ENCODE measurements at places on chromosomes 1 and 21. TPM values are rescaled to one million over a fixed set of nuclear protein-coding genes. Genes with fewer than 3 reads are reported as not detected.

- no peaks in the 10 kb centered on the region for H3K4me1 ChIP-seq
- peak overlapping the region; percentile 72 for H3K4me3 ChIP-seq
- H3K27me3 ChIP-seq = no peaks in the 10 kb centered on the region
- peaks cover 19% of the 10 kb centered on the region for H3K36me3 ChIP-seq
- H3K27ac ChIP-seq = no peak overlapping the region
These were observed 2.6 kb upstream of the CC2D1B start for GRCh38 chr1:52368383-52369172.

- H3K27ac ChIP-seq = no peak overlapping the region
- H3K4me1 ChIP-seq = no peaks in the 10 kb centered on the region
- no peaks in the 10 kb centered on the region for H3K27me3 ChIP-seq
These were observed 55.2 kb downstream of the CD247 start for GRCh38 chr1:167463080-167463479.

DNA sequence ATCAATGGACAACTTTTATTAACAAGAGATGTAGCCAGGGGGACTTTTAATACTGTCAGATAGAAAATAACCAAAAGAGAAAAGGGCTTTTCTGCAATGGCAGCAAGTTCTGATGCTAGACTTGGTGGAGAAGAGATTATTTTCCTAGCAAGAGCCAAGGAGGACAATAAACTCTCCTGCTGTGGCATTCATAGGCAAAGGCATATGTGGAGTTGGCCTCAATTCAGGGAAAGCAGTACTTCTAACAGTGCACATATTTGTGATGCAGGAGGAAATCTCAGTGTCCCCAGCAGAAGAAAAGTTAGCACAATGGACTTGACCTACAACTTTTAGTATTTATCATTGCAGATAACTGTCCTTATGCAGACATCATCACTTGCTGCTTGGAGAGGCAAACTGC, 75.1 kb upstream of the GRIK1 start:
- no peak overlapping the region for H3K4me3 ChIP-seq
- H3K4me1 ChIP-seq = peaks cover 4% of the 10 kb centered on the region
- H3K27me3 ChIP-seq = no peaks in the 10 kb centered on the region
- H3K36me3 ChIP-seq = peaks cover 12% of the 10 kb centered on the region
- H3K27ac ChIP-seq = no peak overlapping the region
- no peak for DNase-seq

GRCh38 chr21:36125512-36126207, 9.2 kb upstream of the CBR3 start:
- peaks cover 3% of the 10 kb centered on the region for H3K4me1 ChIP-seq
- H3K27me3 ChIP-seq = no peaks in the 10 kb centered on the region
- no peak overlapping the region for H3K27ac ChIP-seq
- no peak overlapping the region for H3K4me3 ChIP-seq

- H3K36me3 ChIP-seq = no peaks in the 10 kb centered on the region
- no peak for DNase-seq
- H3K27ac ChIP-seq = no peak overlapping the region
- no peaks in the 10 kb centered on the region for H3K4me1 ChIP-seq
- H3K27me3 ChIP-seq = no peaks in the 10 kb centered on the region
These were observed 9.6 kb downstream of the UMODL1 start for GRCh38 chr21:42080788-42081083.

DNA sequence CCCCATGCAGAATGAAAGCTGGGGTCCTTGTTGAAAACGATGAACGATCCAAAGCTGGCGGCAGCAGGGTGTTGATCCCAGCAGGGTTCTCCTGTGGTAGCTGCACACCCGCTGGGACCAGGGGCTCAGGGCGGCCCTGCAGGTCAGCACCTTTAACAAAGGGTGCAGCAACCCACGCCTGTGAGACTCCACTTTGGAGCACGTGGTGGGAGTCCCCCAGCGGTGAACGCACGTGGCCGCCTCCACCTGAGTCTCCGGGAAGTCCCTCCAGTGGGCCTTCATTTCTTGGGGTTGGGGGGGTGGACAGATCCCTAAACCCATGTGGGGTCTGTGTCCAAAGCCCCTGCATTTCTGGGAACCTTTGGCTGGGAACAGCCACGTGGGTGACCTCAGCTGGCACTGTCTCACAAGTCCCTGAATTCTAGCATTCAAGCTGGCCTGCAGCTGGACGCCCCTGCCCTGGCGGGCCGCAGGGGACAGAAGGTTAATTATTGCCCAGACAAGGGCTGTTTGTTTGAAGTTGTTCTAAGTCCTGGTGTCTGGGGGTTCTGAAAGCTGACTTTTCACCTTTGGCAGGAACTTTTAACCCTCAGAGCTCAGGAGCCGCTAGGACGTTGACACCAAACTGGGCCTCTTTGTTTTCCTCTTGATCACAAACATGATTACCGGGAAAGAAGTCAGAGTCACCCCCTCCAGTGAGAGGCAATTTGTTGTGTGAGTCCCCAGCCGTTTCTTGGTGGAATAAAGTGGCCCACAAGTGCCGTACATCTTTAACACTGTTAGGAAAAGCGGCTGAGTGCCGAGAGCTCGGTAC, 64.5 kb downstream of the COL18A1 start:
- DNase-seq = no peak
- no peak overlapping the region for H3K27ac ChIP-seq
- no peaks in the 10 kb centered on the region for H3K4me1 ChIP-seq
- no peaks in the 10 kb centered on the region for H3K27me3 ChIP-seq

- no peak overlapping the region for H3K27ac ChIP-seq
- H3K4me1 ChIP-seq = no peaks in the 10 kb centered on the region
These were observed 877 bp upstream of the SLX9 start for GRCh38 chr21:44938772-44939531.

DNA sequence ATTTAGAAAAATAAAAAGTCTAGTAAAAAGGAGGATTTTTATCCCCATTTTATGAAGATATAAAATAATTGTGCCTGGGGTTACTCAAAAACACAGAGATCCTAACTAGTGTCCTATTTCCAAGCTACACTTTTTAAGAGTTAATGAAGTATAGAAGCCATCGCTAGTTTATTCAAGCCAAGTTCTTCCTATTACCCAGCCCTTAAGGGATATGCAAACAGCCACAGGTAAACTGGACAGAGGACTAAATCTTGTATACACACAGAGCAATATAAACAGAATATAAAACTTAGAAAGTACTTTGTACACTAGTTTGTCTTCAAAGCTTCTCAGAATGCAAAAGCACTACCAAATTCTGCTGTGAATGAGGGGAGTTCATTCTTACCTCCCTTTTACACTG, 111.1 kb downstream of the RERE start:
- H3K27ac ChIP-seq = no peak overlapping the region
- no peaks in the 10 kb centered on the region for H3K27me3 ChIP-seq
- DNase-seq = no peak
- peaks cover 4% of the 10 kb centered on the region for H3K36me3 ChIP-seq
- no peak overlapping the region for H3K4me3 ChIP-seq
- peaks cover 4% of the 10 kb centered on the region for H3K4me1 ChIP-seq

DNA sequence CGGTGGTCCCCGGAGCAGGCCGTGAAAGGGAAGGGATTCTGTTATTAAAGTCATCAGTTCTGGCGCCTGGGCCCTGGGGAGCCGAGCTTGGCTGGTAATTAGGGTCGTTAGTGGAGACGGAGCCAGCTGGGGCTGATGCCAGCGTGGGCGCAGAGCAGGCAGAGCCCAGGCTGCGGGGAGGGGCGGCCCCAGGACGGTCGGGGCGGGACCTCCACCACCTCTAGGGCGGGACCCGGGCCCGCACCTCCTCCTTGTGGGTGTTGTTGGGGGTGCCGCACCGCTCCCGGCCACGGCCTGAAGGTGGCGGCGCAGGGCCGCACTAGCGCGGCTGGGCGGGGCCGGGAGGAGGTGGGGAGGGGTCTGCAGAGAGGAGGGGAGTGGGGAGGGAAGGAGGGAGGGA, 470.6 kb downstream of the PTPRU start:
- no peaks in the 10 kb centered on the region for H3K36me3 ChIP-seq
- H3K4me3 ChIP-seq = peak overlapping the region; percentile 72
- H3K27me3 ChIP-seq = no peaks in the 10 kb centered on the region
- DNase-seq = peak; percentile 91
- H3K27ac ChIP-seq = no peak overlapping the region

GRCh38 chr1:69295265-69295664, 272.5 kb upstream of the LRRC7 start:
- H3K36me3 ChIP-seq = no peaks in the 10 kb centered on the region
- H3K27me3 ChIP-seq = no peaks in the 10 kb centered on the region
- H3K27ac ChIP-seq = no peak overlapping the region
- H3K4me1 ChIP-seq = no peaks in the 10 kb centered on the region

DNA sequence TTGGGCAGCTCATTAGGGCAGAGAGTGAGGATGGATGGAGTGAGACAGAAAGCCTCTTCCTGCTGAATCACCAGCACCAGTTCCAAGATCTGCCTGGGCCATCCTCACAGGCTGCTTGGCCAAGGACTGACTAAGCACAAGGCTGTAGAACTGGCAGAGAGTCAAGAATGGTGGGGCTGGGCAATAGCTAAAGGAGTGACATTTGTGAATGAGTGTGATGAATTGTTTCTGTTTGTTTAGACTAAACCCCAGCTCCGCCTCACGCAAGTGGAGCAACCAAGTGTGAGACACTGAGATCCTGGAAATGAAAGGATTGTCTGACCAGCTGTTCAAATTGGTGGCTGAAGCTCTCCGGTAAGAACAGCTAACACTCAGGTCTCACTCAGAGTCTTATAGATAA, 38.6 kb downstream of the BRINP2 start:
- no peaks in the 10 kb centered on the region for H3K36me3 ChIP-seq
- no peaks in the 10 kb centered on the region for H3K4me1 ChIP-seq
- no peak for DNase-seq
- peaks cover 14% of the 10 kb centered on the region for H3K27me3 ChIP-seq
- H3K27ac ChIP-seq = no peak overlapping the region
- H3K4me3 ChIP-seq = no peak overlapping the region

- no peaks in the 10 kb centered on the region for H3K27me3 ChIP-seq
- peaks cover under 1% of the 10 kb centered on the region for H3K36me3 ChIP-seq
- no peaks in the 10 kb centered on the region for H3K4me1 ChIP-seq
- no peak overlapping the region for H3K27ac ChIP-seq
These were observed 137.2 kb downstream of the DHRS3 start for GRCh38 chr1:12480748-12481362.

DNA sequence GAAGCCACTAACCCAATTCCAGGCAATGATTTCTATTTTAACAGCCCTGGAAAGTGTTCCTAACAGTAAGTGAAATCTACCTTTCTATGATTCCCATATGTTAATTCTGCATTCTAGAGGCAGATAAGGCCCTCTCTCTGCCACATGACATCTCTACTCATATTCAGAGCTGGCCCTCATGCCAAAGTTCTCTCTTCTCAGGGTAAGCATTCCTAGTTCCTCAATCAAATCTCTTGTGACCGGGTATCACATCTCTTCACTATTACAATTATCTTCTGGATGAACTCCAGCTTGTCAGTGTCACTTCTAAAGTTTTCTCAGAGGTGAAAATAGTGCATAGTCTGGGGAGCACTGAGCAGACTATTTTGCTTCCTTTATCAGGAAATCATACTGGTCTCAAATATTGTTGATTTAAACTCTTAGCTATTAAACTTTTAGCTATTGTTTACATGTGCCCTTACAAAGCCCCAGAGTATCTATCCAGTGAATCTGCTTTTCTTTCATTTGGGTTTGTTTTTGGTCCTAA, 66.4 kb upstream of the TNFSF18 start:
- H3K27me3 ChIP-seq = no peaks in the 10 kb centered on the region
- no peak overlapping the region for H3K4me3 ChIP-seq
- no peak overlapping the region for H3K27ac ChIP-seq

GRCh38 chr1:160675641-160676410, 29.0 kb upstream of the SLAMF1 start:
- peak; percentile 83 for DNase-seq
- no peak overlapping the region for H3K27ac ChIP-seq
- H3K4me3 ChIP-seq = no peak overlapping the region
- H3K27me3 ChIP-seq = no peaks in the 10 kb centered on the region

DNA sequence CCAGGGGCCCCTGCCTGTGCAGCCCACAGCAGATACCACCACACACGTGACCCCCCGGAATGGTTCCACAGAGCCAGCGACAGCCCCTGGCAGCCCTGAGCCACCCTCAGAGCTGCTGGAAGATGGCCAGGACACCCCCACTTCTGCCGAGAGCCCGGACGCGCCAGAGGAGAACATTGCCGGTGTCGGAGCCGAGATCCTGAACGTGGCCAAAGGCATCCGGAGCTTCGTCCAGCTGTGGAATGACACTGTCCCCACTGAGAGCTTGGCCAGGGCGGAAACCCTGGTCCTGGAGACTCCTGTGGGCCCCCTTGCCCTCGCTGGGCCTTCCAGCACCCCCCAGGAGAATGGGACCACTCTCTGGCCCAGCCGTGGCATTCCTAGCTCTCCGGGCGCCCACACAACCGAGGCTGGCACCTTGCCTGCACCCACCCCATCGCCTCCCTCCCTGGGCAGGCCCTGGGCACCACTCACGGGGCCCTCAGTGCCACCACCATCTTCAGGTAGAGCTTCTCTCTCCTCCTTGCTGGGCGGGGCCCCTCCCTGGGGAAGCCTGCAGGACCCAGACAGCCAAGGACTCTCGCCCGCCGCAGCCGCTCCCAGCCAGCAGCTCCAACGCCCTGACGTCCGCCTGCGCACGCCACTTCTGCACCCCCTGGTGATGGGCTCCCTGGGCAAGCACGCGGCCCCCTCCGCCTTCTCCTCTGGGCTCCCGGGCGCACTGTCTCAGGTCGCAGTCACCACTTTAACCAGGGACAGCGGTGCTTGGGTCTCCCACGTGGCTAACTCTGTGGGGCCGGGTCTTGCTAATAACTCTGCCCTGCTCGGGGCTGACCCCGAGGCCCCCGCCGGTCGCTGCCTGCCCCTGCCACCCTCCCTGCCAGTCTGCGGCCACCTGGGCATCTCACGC, 51.0 kb downstream of the COL18A1 start:
- no peak overlapping the region for H3K27ac ChIP-seq
- H3K4me3 ChIP-seq = no peak overlapping the region
- no peaks in the 10 kb centered on the region for H3K27me3 ChIP-seq
- no peaks in the 10 kb centered on the region for H3K4me1 ChIP-seq
- H3K36me3 ChIP-seq = peaks cover 16% of the 10 kb centered on the region

GRCh38 chr1:209023790-209024189, 559.7 kb upstream of the CAMK1G start:
- H3K4me1 ChIP-seq = no peaks in the 10 kb centered on the region
- H3K4me3 ChIP-seq = no peak overlapping the region
- no peak overlapping the region for H3K27ac ChIP-seq
- H3K36me3 ChIP-seq = peaks cover 26% of the 10 kb centered on the region

GRCh38 chr1:194297094-194297493, 1110.7 kb upstream of the B3GALT2 start:
- no peak overlapping the region for H3K27ac ChIP-seq
- H3K27me3 ChIP-seq = no peaks in the 10 kb centered on the region
- DNase-seq = no peak

- no peaks in the 10 kb centered on the region for H3K27me3 ChIP-seq
- no peak overlapping the region for H3K4me3 ChIP-seq
- no peak for DNase-seq
- no peaks in the 10 kb centered on the region for H3K36me3 ChIP-seq
These were observed 290.5 kb upstream of the PROX1 start for GRCh38 chr1:213697192-213697802.

The PTPN22 gene
- not detected for total RNA-seq

The MYOG gene
- total RNA-seq = not detected

The KRTAP19-3 gene
- total RNA-seq = not detected

The MAEL gene
- total RNA-seq = not detected

The TAS1R1 gene
- not detected for total RNA-seq

The TFF2 gene
- total RNA-seq = not detected

The COL9A2 gene
- total RNA-seq = 4.5 TPM

The SUCO gene
- 37.7 TPM for total RNA-seq

The LCE1D gene
- total RNA-seq = not detected

The IRF6 gene
- total RNA-seq = 7.1 TPM

The CBR1 gene
- total RNA-seq = 7.1 TPM

The ITLN1 gene
- not detected for total RNA-seq
